ENCODE measurements at places on chromosomes 4 and X.

DNA sequence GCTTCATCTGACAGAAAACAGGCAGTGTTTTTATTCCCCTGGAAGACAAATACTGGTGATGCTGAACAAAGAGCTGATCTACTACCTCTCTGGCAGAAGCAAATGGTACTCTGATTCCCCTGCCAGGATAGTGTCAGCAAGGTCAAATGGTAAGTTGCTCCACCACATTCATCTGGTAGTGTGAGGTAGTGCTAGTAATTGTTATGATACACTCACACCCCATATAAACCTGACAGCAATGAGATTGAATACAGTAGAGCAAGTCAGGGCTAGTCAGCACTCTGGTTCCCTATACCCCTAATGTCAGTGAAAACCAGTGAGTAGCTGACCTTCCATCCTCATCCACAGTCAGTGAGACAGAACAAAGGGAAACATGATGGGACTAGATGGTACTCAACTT, 3.4 kb upstream of the SPIN4 start:
- no peak for DNase-seq

GRCh38 chr4:138182838-138183426, 59.2 kb downstream of the SLC7A11 start:
- peak; percentile 66 for DNase-seq

DNA sequence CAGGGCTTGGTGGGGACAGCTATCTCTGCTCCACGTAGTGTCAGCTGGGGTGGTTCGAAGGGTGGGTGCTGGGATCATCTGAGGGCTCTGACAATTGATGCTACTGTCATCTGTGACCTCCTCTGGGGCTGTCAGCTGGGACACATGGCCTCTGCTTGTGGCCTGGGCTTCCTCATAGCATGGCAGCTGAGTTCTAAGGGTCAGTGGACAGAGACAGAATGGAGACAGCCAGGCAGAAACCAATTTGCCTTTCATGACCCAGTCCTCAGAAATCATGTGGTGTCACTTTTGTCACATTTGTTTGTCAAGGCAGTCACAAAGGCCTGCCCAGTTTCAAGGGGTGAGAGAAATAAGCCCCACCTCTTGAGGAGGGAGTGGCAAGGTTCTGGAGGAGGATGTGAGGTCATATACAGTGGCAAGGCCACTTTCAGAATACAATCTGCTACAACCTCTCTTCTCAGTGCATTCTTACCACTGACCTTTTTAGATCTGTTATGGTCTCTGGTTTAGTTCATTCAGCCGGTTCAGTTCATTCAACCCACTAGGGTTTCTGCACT, 103.6 kb upstream of the BCOR start:
- DNase-seq: no peak

DNA sequence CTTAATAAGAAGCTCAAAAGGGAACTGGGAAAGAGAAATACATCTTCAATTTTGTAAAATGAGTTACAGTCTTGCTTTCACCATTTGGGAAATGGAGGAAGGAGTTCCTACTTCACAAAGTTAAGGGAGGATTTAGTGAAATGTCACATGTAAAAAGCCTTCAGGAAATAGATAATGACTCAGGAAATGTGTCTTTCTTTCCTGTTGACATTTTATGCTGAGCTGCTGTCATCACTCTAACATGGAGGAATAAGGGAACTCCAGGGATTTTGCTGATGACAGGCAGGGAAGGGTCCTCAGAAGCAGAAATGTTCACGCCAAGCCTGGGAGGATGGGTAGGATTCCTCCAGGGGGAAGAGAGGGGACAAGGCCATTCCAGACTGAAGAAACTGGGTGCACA, 251.1 kb downstream of the USP46 start:
- no peak for DNase-seq

- DNase-seq: no peak
Observed at GRCh38 chrX:80489166-80489565, 68.9 kb downstream of the TENT5D start.

- DNase-seq: no peak
Observed at GRCh38 chr4:90715242-90715641, 588.0 kb downstream of the CCSER1 start.

DNA sequence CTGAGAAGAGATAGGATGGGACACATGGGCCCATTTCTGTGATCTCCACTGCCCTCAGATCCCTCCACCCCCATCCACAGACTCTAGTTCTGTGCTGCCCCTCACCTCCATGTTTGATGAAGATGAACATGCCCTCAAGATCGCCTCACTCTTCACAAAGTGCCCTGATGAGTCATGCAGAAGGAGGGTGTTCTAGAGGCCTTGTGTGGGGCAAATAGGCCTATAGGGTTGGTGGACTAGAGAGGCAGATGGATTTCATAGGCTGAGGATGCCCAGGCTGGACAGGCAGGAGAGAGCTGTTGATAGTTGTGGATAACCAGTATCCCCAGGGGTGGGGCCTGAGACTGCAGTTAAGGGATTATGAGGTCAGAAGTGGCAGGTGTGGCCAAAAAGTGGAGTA, at the start of gene CXorf65:
CXorf65 (minus strand) TSS at position 314 of the 400 bp plus-strand sequence; CDS start at position 130, 184 bp downstream.
- no peak for DNase-seq

GRCh38 chr4:3123181-3123671, 48.7 kb downstream of the HTT start:
- no peak for DNase-seq

DNA sequence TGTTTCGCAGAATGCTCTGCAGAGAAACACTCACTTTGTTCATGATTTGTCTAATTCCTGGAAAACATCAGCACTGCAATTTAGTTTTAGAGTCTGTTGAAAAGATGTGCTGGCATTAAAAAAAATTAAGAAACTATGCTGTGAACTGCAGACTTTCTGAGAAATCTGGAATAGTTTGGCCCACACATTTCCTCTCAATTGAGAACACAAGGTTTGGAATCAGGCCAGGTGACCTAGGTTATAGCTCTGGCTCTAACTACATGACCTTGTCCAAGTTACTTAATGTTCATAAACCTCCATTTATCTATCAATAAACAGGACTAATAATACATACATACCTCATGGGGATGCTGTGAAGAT, 61.4 kb upstream of the ENPEP start:
- DNase-seq: no peak

GRCh38 chrX:41024755-41025154, 60.5 kb upstream of the USP9X start:
- DNase-seq: no peak

DNA sequence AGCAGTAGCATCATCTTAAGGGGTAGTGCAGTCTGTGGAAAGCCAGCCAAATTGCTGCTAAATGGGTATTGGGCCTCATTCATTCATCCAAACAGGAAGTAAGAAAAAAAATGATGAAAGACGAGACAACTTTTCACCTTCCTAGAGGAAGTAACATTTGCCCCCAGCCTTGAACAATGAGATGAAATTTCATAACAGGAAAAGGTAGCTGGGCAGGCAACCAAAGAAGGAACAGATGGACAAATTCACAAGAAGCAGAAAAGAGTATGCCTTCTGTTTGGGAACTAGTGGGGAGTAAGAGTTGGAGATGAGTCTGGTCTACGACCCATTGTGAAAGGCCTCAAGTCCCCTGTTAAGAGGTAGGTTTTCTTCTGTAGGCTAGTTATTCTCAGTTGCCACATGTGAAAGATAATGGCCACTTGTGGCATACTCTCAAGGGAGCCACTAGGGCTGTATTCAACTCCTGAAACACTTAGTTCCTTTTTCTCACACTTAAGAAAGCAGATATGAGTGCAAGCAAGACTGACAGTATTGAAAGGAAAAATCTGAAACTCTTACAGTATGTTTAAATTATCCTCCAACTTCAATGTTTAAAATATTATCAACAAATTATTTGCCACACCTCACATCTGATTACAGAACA, 190.4 kb downstream of the AR start:
- DNase-seq: no peak

DNA sequence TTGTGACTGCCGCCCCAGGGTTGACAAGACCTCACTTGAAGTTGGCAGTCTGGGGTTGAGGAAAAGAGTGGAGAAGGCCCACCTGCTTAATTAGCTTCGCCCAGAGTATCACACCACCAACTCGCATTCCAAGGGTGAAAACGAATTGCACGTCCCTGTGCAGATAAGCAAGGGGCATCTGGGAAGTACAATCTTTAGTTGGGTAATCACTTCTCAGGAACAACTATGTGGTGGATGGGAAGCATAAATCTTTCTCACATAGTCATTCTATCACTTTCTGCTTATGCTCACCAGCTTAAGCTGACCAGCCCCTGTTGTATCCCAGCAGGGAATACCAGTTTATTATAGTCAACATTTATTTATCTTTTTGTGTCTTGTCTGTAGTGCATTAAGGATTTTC, 14.3 kb downstream of the SPCS3 start:
- DNase-seq: no peak

DNA sequence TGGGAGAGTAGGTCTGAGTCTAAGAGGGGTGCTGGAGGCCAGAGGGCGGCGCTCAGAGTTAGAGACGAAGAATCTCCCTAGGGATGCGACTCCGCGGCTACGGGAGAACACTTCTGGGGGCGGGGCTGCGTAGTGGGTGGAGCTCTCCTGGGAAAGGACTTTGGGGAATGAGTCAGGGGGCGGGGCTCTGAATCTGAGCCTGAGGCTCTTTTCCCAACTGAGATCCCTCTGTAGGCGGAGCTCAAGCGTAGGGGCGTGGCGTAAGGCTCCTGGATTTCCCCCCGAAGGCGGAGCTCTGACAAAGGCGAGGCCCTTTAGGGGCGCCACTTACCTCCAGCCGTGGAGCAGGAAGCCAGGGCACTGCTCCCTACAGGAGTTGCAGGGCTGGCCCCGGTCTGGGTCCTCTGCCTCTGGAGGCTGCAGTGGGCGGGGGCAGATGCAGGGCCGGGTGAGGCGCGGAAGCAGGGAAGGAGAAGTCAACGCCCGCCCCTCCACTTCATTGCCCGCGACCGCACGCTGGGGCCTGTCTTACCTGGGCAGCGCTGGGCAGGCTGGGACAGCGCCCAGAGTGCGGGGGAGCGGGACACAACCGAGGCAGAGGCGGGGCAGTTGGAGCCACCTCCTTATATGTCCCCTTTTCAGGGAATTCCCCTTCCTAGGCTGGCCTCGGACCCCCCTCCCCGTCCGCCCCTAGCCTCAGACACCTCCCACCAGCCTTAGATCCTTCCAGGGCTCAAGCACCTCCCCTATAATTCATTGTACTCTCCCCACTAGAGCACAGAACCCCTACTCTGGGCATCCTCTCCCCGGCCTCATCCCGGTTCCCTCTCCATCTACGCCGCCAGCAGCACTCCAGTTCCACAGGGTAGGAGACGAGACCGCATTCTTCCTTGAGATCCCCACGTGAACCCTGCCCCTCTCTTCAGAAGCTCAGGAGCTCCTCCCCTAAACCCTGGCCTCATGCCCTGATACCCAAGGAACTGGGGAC, 1.6 kb downstream of the PRICKLE3 start:
- DNase-seq: no peak

DNA sequence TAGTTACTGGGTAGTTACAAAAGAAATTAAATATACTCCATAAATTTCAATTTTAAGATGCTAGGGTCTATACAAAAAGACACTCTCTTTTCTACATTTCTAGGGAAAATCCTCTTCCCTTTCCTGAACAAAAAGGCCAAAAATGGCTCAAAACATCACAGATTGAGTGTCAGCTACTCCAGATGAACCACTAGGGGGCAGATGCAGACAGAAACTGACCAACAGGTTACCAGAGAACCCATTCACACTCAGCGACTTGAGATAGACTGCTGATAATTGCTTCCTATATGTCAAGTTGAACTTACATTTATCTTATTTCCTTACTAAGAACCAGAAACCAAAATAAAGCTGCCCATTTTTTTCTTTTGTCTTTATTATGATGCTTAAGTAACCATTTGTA, 83.4 kb upstream of the MID1IP1 start:
- DNase-seq: no peak

GRCh38 chr4:87058356-87059073, 123.7 kb downstream of the AFF1 start:
- DNase-seq: peak; percentile 74

DNA sequence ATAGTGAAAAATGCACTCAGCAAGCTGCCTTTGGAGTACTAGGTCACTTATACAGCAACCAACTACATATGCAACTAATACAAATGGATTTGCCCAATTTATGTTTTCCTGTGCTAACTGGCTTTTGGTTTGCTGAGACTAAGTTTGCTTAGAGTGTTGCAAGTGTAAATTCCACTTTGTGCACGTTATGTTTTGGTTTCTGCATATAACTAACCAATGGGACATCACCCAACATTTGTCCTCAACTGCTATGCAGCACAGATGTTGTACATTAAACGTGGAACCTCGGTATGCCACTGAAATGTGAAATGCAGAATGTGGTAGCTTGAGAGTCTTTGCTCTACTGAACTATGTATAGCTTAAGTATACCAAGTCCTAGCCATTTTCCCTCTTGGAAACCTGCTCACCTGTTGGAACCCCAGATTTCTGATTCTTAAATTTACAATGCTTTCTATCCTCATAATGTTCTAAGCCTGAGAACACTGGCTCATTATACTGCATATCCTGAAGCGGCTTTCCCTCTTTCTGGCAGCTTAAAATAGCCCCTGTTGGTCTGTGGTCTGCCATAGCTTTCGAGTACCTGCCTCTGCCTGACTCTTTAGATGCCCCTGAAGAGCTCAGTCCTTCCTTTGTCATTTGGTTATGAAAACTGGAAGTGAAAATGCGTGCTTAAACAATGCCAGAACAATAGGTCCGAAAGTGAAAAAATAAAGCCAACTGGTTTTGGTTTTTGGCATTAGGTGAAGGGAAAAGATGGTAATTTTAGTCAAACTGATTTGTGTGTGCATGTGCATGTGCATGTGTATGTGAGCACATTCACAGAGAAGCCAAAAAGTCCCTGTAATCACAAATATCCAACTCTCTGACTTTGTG, 158.0 kb downstream of the SH2D1A start:
- DNase-seq: no peak

DNA sequence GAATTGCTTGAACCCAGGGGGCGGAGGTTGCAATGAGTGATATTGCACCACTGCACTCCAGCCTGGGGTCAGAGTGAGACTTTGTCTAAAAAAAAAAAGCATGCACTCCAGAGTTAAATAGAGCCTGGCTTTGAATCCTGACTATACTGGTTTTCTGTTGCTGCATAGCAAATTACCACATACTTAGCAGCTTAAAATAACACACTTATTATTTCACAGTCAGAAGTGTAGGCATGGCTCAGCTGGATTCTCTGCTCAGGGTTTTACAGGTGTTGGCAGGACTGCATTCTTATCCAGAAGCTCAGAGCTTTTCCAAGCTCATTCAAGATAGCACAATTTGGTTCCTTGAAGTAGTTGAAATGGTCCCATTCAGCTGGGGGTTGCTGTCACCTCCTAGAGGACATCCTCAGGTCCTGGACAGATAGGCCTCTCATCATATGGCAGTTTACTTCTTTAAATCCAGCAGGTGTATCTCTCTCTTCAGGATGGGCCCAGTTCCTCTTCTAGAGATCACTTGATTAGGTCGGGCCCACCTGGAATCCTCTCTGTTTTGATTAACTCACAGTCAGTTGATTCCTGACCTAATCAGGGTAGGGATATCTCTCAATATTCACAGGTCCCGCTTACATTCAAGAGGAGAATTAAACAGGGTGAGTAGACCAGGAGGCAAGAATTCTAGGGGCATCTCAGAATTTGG, 26.8 kb downstream of the DOCK11 start:
- DNase-seq: no peak

GRCh38 chrX:112760697-112761096, 79.9 kb downstream of the AMOT start:
- no peak for DNase-seq

Data from globus pallidus (tissue), 1 donor.